Thymus (tissue), 14 donors: ENCODE measurements at places on chromosomes 6 and 20.

DNA sequence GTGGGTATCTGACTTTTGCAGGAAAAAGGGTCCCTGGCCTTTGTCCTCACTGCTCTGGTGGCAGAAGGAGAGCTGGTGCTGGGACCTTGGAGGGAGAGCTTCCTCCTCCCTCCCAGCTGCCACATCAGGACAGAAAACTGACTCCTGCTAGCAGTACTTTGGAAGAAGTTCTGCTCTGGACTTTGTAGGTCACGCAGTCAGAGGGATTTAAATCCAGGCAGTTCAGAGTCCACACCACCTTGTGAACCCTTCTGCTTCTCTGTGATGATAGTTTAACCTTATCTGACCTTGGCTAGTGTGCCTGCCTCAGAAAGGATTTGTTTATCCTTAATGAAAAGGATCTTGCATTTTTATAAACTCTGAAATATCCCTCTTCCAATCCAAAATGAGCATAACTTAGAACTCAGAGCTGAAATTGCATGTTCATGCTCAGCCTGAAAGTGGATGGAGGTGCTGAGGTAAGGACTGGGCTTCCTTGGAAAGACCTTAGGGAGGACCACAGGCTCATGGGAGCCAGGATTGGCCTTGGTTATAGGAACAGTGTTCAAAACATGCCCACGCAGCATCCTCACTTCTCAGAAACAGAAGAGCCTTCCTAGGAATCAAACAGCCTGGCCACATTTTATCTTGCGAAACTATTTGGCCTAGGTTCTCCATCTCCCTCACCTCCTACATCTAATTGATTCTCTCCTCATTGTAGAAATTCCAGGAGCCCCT lies 123.9 kb upstream of the SASH1 start:
- DNase-seq, result no peak

DNA sequence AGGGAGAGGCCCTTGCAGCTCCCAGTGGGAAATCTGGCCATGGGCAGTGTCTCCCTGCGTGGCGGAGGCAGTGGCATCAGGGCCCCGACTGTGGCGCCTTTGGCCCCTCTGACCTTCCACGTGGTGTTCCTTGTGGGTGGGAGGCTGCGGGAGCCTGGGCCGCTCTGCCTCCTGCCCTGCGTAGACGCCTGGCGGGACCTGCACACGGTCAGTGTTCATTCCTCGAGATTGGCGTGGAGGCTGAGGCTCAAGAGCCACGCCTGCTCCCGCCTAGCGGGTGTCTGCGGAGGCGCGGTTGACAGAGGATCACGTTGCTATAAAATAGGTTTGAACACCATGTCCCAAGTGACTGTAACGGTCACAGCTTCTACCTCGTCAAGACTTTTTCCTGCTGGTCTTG lies 14.0 kb downstream of the COL9A3 start:
- no peak for DNase-seq

GRCh38 chr6:168349718-168350210 lies 30.2 kb upstream of the DACT2 start:
- DNase-seq, result no peak

DNA sequence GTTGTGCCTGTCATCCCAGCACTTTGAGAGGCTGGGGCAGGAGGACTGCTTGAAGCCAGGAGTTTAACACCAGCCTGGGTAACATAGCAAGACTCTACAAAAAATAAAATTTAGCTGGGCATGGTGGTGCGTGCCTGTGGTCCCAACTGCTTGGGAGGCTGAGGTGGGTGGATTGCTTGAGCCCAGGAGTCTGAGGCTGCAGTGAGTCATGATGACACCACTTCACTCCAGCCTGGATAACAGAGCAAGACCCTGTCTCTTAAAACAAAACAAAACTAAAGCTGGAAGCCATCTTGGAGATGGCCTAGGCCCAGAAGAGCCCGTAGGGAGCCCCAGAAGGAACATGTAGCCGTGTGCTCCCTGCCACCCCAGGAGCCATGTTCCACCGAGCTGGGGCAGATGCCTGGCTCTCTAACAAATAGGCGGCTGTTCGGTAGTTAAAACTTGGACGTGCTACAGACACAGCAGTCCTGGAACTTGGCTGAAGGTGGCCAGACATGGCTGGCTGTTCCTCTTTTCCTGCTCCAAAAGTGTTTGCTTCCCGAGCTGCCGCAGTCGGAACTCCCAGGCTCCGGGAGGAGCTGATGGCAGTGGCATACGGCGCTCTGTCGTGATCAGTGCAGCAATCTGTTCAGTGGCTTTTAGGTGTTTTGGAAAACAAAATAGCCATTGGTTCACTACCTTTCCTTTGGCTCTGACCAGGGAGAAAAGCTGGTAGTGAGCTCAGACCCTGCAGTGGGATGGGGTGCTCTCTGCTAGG lies 37.0 kb downstream of the DYNLT1 start:
- DNase-seq, result no peak

DNA sequence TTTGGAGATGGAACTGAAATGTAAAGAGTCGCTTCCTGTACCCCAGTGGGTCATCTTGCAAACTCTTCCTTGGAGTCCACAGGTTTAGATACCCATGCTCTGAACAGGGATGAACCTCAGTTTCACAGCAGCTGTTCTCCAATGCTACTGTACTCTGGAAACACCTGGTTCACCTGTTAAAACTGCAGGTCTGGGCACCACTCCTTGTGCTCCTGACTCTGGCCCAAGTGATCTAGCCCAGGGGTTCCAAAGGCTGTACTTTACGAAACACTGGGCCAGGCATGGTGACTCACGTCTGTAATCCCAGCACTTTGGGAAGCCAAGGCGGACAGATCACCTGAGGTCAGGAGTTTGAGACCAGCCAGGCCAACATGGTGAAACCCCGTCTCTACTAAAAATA lies 102.1 kb downstream of the ATP9A start:
- DNase-seq, result no peak

DNA sequence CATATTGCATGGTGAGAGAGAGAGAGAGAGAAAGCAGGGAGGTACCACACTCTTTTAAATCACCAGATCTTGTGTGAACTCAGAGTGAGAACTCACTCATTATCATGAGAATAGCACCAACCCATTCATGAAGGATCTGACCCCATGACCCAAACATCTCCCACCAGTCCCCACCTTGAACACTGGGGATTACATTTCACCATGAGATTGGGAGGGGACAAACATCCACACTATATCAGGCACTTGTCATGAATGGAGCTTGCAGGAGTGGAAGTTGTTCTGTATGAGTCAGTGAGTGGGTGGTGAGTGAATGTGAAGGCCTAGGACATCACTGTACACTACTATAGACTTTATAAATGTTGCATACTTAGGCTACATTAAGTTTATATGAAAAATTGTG lies 47.7 kb upstream of the RNF182 start:
- DNase-seq, result no peak

DNA sequence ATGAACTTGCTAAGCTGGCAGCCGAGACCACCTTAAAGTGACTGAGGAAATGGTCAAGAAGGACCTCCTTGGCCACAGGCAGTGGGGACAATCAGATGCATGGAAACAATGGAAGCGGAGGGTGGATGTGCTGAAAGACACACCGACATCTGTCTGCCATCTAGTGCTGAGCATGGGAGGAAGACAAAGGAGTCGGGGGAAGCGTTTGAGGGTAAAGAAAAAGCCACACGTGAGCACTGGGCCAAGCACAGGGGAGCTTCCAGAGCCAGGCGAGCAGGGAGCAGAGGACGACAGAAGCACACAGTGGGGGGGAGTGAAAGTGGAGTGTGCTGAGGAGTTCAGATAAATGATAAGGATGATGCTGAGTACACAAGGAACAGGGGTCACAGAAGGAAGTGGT lies 367.8 kb downstream of the ZFAND3 start:
- no peak for DNase-seq

DNA sequence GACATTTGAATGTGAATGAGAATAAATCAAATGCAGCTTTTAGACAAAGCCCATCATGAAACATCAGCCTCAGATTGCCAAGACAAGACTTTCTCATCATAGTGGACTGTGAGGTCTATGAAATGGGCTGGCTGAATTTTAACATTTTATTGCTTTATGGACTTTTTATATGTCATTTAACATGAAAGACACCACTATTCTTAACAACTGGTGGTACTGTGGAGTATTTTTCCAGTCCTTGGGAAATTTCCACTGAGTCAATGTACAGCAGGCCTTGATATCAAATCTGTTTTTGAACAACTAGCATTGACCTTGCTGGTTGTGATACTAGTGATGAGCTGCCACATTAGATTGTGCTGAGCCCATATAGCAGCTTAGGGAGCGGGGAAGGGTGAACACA lies 326.6 kb upstream of the CITED2 start:
- DNase-seq, result no peak

GRCh38 chr6:25660512-25660911 lies 8.5 kb downstream of the SCGN start:
- no peak for DNase-seq

GRCh38 chr6:109722564-109723254 lies 31.6 kb downstream of the FIG4 start:
- DNase-seq, result no peak

- DNase-seq, result no peak
Measured at GRCh38 chr6:72552938-72553337, 68.9 kb upstream of the KCNQ5 start.

- DNase-seq, result no peak
Measured at GRCh38 chr6:111276335-111276734, 189.0 kb downstream of the SLC16A10 start.

- no peak for DNase-seq
Measured at GRCh38 chr6:136718476-136718875, 73.8 kb downstream of the MAP3K5 start.

DNA sequence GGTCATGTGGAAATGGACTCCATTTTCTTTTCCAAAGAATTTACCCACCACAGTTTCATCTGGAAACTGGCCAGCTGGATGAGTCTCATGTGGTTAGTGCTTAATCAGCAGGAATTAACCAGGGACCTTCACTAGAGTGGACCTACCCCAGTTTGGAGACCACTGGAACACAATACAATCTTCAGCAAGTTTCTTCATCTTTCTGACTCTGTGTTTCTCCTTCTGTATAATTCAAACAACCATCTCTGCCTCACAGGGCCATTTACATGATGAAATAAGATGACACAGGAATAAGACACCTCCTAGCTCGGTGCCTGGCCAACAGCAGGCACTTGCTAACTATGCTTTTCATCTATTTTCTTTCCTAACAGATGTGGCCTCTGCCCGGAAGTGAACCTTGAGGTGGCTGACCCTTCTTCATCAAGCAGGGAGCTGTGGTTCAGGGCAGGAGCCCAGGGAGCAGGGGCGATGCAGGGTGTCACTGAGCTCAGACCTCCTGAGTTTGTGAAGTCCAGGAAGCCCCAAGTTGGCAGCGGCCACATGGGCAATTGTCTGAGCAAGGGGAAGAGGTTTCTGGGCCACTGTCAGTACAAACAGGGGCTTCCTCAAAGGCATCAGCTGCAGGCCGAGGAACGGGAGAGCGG lies 98.8 kb downstream of the SOD2 start:
- DNase-seq, result no peak

GRCh38 chr6:16979677-16980370 lies 122.0 kb upstream of the STMND1 start:
- DNase-seq, result no peak

DNA sequence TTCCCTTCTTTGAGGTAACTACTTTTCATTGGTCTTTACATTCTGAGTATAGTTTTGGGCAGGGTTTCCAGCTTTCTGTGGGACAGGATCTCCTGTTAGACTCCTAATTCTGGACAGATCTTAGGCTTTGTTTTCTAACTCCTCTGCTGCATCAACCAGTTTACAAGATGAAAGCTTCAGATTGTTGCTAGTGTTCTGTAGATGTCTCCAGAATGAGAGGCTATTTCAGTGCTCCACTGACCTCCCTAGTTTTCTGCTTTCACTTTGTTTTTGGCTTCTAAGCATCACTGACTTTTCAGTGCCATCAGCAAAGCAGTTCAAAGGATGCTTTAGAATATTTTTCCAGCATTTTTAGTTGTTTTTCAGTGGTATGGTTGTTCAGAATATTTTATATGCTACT lies 101.4 kb downstream of the LIN28B start:
- no peak for DNase-seq

GRCh38 chr6:36039112-36039511 lies 11.5 kb downstream of the MAPK14 start:
- DNase-seq, result no peak

- no peak for DNase-seq
Measured at GRCh38 chr6:162613310-162613709, 114.3 kb downstream of the PRKN start.

GRCh38 chr6:18126121-18126520 lies 3.6 kb upstream of the NHLRC1 start:
- DNase-seq, result no peak
